ENCODE measurements at places on chromosomes 3 and 15.
A peak's percentile ranks its signal among the peaks of the same experiment; 100 is the strongest.

DNA sequence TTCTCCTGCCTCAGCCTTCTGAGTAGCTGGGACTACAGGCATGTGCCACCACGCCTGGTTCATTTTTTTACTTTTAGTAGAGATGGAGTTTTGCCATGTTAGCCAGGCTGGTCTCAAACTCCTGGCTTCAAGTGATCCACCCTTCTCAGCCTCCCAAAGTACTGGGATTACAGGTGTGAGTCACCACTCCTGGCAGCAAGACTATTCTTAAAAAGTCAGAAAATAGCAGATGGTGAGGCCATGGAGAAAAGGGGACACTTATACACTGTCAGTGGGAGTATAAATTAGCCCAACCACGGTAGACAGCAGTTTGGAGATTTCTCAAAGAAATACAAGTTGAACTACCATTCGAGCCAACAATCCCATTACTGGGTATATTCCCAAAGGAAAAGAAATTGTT, 603.3 kb upstream of the TBL1XR1 start:
- no peak for DNase-seq

GRCh38 chr3:9700536-9700935, 3.1 kb upstream of the CPNE9 start:
- no peak for DNase-seq

- DNase-seq: peak; percentile 18
These were observed at the start of gene CSPG5 for GRCh38 chr3:47578691-47579632. CSPG5 (minus strand) TSS chr3:47578865; CDS start chr3:47578693, 172 bp downstream.

- DNase-seq: peak; percentile 44
These were observed 25.7 kb upstream of the GOLIM4 start for GRCh38 chr3:168121184-168122017.

GRCh38 chr3:152176241-152176640, 92.5 kb upstream of the MBNL1 start:
- no peak for DNase-seq

DNA sequence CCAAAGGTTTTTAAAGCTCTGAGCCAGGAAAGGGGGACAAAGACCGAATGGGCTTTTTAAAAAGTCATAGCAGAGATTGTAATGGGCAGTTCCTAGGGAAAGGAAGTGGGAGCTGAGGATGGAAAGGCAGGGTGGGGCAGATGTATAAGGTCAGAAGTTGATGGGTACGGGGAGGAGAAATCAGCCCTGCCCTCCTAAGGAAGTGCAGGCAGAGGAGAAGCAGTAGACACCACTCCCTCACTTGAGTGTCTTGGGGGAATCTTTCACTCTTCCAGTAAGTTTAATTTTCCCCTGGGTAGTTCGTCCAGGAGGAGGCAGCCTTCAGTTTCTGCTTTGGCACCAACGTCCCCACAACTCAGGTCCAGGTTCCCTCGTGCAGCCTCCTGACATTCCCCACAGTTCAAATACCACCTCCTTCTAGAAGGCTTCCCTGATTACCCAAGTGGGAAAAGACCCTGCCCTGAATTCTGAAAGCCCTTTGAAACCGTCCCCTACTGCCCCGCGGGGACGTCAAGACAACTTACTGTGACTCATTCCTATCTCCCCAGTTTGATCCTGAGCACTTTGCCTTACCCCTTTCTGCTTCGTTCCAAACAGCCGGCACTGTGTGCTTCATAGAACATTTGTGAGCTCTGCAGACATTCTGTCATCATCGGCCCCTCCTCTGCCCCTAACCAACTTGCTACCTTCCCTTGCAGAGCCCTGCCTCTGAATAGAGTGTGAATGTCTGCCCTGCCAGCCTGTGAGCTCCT, 14.3 kb upstream of the SRP14 start:
- DNase-seq: no peak

GRCh38 chr15:75008221-75008625, 12.9 kb downstream of the SCAMP5 start:
- DNase-seq: no peak

GRCh38 chr15:78422571-78423340, 15.3 kb upstream of the IREB2 start:
- peak; percentile 78 for DNase-seq

DNA sequence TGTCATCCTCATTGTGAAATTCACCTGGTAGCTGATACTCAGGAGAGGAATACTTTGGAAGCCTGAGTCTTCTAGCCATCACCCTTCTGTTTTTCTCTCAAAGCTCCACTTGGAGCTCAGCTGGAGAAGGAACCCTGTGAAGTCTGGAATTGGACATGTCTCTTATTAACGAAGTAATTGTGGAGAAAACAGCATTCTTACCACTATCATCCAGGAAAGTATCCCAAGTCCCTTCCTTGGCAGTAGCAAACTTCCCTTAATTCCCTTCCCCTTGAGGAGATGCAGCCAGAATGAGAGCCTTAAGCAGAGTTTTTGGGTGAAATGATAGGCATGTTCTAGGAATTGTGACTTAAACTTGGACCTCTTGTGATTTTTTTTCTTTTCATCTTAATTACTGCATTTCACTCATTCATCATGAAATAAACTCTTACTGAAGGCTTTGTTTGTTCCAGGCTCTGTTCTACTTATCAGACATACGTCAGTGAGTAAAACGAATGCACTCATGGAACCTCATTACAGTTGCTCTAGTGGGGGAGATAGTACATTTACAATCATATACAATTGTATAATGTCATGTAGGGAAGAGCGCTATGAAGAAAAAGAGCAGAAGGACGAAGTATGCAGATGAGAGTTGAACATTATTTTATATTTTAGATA, 30.5 kb upstream of the TCF12 start:
- no peak for DNase-seq

- no peak for DNase-seq
These were observed 49.3 kb upstream of the ABHD10 start for GRCh38 chr3:111929484-111929883.

- DNase-seq: no peak
These were observed 204.2 kb downstream of the WDR72 start for GRCh38 chr15:53555226-53555625.

GRCh38 chr15:19984101-19984500, 557.5 kb downstream of the GOLGA6L6 start:
- no peak for DNase-seq

GRCh38 chr15:97604677-97605076, 355.8 kb upstream of the ARRDC4 start:
- no peak for DNase-seq

GRCh38 chr15:86018679-86019078, 61.0 kb upstream of the AGBL1 start:
- DNase-seq: no peak

DNA sequence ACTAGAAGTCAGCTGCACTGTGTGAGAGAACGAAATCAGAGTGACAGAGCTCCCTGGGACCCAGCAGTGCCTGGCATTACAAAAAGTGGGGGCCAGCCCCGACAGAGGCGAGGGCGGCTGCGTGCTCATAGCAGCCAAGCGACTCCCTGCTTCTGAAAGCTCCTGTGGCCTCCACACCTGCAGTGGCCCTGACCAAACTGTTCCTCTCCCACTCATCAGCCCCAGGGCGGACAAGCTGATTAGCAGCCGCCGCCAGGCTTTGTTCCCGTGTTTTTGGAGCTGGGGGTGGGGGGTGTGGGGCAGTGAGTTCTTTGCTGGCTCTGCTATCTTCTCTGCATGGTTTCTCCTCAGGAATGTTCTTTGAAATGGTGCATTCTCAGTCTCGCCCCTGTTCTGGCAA, 58.1 kb downstream of the DGKG start:
- no peak for DNase-seq

GRCh38 chr3:157428853-157429252, 7.8 kb upstream of the PTX3 start:
- no peak for DNase-seq

DNA sequence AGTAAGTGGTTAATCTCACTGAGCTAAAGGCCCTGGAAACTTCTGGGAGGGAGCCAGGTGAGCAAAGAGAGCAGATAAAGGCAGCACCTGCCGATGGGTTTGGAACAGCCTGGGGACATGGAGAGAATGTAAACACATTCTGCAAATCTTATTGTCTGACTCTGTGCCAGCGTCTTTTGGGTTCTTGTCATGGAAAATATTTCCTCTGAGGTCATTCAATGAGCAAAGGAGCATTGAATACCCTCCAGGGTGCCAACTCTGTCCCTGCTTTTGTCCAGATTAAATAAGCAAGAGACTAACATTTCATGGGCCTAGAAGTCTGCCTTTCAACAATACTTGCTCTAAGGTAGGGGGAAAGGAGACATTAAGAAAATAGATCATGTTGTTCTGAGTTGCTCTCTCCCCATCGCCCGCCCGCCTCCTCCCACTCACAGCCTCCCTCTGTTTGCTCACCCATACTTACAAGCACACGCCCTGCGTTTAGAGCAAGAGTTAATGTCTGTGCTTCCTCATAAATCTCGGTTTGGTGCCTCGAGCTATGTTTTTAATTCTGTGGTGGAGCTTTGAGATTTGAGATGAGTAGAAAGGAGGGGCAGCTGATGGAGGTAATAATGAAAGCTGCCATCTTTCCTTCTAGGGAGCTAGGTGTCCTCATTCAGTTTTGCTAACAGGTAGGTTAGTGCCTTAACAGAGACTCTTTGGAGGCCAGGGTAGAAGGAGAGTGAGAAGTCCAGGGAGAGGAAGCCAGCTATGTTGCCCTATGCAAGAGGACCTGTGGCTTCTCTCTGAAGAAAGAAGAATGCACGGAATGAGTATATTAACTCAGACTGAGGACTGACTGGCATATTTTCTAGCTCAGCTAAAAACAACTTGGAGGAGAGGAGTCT, 132.9 kb downstream of the TPRG1 start:
- DNase-seq: peak; percentile 74

GRCh38 chr3:148266341-148266740, 431.4 kb upstream of the AGTR1 start:
- no peak for DNase-seq

GRCh38 chr3:45464336-45465170, 76.2 kb downstream of the LARS2 start:
- DNase-seq: peak; percentile 19

DNA sequence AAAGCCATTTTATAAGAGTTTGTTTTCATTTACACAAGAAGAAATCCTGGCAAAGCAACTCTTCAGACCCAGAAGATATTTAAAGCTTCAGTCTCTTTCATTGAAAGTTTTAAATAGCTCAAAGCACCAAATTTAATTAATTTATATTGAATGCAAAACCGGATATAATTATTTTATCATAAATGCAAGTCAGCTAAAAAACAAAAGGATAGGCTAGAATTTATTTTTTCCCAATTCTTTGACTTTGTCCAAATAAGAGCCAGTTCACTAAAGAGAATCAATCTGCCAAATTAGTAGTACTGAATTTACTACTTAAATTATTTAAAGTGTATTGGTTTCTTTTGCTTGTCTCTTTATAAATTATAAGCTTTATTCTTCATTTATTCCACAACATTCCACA, 101.5 kb downstream of the ZNF385D start:
- DNase-seq: no peak

GRCh38 chr3:30199096-30199759, 407.2 kb upstream of the TGFBR2 start:
- DNase-seq: peak; percentile 76

GRCh38 chr3:171792531-171792930, 17.8 kb downstream of the PLD1 start:
- no peak for DNase-seq

DNA sequence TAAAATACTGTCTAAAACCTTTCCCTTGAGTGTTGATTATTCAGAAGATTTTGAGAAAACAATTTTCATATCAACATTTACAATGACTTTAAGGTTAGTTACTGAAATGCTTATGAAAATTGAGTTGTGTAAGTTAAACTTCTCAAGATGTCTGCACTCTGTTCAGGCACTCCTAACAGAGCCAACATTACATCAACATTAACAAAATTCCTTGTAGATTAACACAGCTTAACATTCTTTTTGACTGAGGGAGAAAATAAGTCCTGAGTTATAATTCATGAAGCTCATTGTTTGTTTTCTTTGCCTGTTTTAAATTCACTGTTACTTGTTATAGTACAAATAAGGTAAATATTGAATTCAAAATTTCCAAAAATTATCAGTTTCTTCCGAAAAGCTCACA, 9.0 kb downstream of the ACKR4 start:
- DNase-seq: no peak

All from transverse colon (tissue), 4 donors.